ENCODE measurements at places on chromosomes 7 and 10. TPM values are rescaled to one million over a fixed set of nuclear protein-coding genes. Genes with fewer than 3 reads are reported as not detected.
A peak's percentile ranks its signal among the peaks of the same experiment; 100 is the strongest.

HOXA4 gene
- 37.6 TPM for total RNA-seq

GRCh38 chr7:75696263-75697037 lies 42.3 kb downstream of the HIP1 start:
- no peak for DNase-seq

GRCh38 chr7:140333223-140333622 lies 65.1 kb downstream of the SLC37A3 start:
- DNase-seq, result no peak

- DNase-seq, result no peak
Measured at GRCh38 chr10:125820701-125821100, 2.4 kb downstream of the UROS start.

- DNase-seq, result no peak
Measured at GRCh38 chr10:59808896-59809643, 55.8 kb upstream of the MRLN start.

GRCh38 chr7:26398427-26398755 lies 106.7 kb downstream of the SNX10 start:
- peak; percentile 78 for DNase-seq

All from type B pancreatic cell (in vitro differentiated cells).